ENCODE measurements at places on chromosomes 3 and 15.

GRCh38 chr3:113038328-113038727, 47.5 kb downstream of the GTPBP8 start:
- DNase-seq, result no peak

GRCh38 chr15:101162701-101163483, 89.0 kb downstream of the CHSY1 start:
- DNase-seq, result no peak

- DNase-seq, result peak; percentile 85
These were observed 1.2 kb downstream of the KLF13 start for GRCh38 chr15:31327669-31328427.

GRCh38 chr3:71185733-71186455, 397.6 kb downstream of the FOXP1 start:
- peak; percentile 68 for DNase-seq

GRCh38 chr3:180747805-180748361, 68.6 kb upstream of the CCDC39 start:
- no peak for DNase-seq

DNA sequence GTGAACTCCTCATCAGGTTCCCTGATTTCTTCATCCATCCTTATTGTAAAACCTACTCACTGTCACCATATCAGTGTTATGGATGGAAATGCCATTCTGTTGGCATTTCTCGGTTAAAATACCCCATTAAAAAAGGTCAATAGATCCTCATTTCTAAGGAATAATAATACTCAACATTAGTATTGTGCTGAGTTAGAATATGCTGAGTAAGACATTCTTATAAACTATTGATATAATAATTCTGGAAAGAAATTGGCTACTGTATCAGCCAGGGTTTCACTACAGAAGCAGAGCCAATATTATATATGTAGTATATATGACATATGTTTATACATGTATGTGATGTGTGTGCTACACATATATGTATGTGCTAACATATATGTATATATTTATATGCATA, 95.4 kb upstream of the KCNH8 start:
- DNase-seq, result no peak

GRCh38 chr3:42410370-42411131, at the start of gene LYZL4:
Gene LYZL4, minus strand, starts transcription at chr3:42410610. Its CDS starts 3,359 bp downstream, at chr3:42407251.
- no peak for DNase-seq

DNA sequence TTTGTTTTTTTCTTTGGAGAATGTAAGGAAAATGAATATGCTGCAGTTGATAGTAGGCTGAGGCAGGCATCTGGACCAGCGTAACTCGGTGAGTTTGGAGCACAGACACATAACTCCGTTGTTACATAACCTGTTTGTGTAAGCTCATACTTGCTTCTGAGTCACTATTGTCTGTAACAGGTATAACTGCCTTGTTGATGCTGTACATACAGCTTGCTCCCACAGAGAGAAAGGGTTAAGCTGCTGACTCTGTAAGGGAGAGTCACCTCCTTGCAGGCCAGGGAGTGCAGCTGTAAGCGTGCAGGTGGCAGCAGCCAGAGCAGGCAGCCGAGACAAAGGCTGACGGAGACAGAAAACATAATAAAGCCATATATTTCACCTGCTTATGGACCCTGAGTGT, 20.4 kb downstream of the RETNLB start:
- no peak for DNase-seq

- peak; percentile 60 for DNase-seq
These were observed 4.3 kb upstream of the FNDC3B start for GRCh38 chr3:172034786-172035685.

- DNase-seq, result no peak
These were observed 9.3 kb downstream of the NR2F2 start for GRCh38 chr15:96339619-96340347.

DNA sequence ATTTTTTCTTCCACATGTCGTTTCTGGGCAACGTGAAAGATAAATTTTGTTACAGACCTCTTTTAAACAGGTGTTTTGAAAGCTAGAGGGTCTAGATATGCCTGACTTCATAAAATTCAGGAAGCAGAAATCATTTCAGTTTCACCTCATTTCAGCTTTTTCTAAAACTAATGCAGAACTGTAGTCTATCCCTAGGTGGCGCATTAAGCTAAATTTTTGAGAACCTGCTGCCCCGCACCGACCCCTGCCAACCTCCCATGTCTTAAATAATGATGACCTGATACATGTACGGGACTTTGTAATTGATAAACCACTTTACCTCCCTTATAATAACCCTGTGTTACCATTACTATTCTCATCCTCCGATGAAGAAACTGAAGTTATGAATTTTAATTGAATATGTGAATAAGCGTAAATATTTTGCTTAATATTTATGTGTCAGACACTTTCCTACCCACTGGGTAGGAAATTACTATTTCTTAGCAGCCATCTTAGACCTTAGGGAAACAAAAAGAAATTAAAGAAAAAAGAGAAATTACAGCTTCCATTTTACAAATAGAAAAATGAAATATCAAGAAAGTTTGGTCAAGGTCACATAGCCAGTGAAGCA, 78.7 kb upstream of the GCNT3 start:
- DNase-seq, result no peak

DNA sequence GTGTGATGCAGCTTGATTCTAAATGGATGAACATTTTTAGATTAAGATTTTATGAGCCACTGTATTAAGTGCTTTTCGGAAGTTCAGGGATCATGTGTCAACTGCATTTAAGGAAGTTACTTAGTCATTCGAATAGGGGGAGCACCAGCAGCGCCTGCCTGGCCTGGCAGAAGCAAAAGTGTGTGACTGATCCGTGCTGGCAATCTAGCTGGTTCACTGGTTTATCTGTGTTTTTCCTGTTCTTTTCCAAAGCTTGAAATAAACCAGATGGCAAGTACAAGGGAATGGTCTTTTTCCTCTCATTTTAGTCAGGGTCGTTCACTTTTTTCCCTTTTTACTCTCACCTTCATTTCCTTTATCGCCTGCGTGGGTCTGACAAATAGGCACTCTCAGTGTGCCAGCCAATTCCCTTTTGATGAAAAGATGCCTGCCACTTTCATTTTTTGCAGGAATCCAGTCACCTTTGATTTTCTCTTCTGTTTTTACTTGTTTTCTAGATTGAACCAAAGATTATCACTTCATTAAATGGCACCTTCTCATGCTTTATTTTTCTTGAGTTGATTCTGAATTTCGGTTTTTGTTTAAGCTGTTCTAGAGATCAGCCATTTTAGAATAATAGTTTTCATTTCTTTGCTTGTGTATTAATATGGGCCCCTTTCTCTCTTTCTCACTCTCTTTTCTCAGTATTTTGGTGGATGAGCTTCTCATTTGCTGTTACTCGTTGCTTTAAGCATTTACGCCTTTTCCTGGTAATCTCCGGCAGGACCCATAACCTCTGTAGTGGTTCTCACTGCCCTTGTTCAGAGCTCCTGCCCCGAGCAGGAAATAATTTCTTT, 2.8 kb downstream of the ABHD2 start:
- DNase-seq, result peak; percentile 74

GRCh38 chr3:62090519-62090918, 282.8 kb downstream of the FEZF2 start:
- DNase-seq, result no peak

DNA sequence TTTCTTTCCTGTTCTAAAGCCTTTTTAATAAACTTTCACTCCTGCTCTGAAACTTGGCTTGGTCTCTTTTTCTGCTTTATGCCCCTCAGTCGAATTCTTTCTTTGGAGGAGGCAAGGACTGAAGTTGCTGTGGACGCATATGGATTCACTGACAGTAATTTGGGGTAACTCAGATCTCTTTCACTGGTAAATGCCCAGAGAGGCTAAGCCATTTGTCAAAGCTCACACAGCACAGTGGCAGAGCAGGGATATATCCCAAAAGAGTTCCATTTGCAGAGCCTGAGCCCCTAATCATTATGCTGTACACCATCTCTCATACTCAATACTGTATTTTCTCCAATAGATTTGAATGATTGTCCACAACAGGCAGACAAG, 72.3 kb upstream of the GALNT15 start:
- no peak for DNase-seq

DNA sequence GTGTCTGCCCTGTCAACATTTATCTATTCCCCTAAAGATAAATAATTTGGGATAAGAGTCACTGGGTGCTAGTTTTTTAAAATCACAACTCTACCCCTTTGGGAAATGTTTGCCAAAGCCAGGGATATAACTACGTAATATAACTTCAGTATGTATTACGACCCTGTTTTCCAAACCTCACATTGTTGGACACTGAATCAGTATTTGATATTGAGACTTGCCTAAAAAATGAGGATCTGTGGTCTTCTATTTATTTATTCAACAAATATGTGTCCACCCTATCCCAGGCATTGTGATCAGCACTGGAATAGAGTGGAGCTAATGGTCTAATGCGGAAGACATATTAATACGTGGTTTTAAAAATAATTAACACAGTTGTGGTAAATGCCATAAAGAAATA, 4.5 kb upstream of the MGA start:
- DNase-seq, result no peak

GRCh38 chr15:76576523-76577279, 240.1 kb downstream of the ISL2 start:
- no peak for DNase-seq

DNA sequence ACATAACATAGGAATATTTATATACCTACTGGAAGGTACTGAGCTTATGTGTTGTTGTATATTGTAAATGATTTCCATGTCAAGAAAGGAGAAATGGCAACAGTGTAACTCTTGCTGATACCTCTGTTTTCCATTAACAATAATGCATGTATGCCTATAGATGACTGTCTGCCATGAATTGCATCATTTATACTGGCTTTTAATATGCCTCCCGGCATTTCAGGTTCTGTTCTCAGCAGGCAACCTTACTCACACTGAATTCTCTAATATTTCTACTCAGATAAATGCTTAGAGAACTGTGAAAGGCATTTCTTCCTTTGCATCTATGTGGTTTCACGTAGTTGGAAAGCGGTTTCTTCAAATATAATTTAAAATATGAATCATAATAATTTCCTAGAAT, 41.8 kb downstream of the LEKR1 start:
- DNase-seq, result no peak

DNA sequence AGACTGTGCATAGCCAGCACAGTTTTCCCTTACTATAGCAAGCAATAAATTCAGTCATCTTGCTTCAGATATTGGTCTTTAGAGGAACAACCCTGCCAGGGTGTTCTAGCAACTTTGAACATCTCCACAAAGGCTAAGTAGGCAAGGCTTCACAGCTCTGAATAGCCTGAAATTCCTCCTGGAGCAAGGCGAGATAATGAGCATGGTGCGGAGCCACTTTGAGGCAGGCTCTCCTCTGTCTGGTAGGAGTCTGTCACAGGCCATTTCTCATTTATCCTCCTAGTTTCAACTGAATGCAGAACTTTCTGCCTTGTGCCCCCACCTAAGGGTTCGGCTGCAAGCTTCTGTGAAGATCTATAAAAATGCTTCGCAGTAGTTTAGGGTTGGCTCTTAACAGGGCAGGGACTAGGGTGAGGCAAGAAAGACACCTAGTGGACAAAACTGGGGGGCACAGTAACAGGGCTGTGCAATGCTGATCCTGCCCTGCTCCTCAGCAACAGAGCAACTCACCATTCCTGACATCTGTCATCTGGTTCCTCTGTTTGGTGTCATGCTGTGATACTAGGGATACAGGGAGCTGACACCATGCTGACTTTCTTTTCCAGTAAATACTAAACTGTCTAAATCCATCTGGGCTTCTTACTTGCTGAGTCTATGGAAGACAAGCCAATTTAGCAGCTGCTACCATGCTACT, 16.6 kb upstream of the EHHADH start:
- DNase-seq, result no peak

- DNase-seq, result no peak
These were observed 25.6 kb downstream of the RPL22L1 start for GRCh38 chr3:170844377-170844776.

DNA sequence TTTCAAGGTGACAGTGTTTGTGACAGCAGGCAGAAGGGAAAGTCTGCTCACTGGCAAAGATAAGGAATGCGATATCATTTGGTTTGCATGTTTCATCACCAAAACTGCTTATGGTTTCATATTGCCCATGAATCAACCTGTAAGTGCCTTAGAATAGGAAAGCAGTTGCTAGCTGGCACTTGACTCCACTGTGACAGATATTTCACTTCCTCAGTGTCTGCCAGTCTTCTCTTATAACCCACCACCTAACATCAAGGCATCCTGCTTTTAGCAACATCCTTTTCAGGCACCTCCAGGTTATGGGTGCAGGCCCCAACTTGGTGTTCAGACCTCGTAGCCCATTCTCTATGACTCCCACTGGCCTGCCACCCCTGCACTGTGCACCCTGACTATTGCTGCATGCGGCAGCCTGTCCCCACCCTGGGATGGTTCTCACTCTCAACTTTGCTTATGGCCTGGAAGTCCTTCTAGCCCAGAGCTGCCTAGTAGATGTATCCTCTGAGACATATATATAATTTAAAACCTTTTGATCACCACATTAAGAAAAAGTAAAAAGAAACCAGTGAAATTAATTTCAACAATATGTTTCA, 154.4 kb upstream of the RARB start:
- DNase-seq, result no peak

DNA sequence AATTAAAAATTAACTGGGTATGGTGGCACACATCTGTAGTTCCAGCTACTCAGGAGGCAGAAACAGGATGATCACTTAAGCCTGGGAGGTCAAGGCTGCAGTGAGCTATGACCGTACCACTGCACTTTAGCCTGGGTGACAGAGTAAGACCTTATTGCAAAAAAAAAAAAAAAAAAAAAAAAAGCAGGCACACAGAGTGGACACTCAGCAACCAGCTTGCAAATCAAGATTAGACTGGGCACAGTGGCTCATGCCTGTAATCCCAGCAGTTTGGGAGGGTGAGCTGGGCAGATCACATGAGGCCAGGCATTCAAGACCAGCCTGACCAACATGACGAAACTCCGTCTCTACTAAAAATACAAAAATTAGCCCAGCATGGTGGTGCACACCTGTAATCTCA, 5.4 kb downstream of the CLN6 start:
- no peak for DNase-seq

GRCh38 chr15:35499723-35500122, 46.2 kb downstream of the DPH6 start:
- DNase-seq, result no peak

- peak; percentile 26 for DNase-seq
These were observed 1.7 kb downstream of the TBC1D5 start for GRCh38 chr3:17740721-17741141.
